ENCODE measurements at places on chromosomes 1 and 21.

DNA sequence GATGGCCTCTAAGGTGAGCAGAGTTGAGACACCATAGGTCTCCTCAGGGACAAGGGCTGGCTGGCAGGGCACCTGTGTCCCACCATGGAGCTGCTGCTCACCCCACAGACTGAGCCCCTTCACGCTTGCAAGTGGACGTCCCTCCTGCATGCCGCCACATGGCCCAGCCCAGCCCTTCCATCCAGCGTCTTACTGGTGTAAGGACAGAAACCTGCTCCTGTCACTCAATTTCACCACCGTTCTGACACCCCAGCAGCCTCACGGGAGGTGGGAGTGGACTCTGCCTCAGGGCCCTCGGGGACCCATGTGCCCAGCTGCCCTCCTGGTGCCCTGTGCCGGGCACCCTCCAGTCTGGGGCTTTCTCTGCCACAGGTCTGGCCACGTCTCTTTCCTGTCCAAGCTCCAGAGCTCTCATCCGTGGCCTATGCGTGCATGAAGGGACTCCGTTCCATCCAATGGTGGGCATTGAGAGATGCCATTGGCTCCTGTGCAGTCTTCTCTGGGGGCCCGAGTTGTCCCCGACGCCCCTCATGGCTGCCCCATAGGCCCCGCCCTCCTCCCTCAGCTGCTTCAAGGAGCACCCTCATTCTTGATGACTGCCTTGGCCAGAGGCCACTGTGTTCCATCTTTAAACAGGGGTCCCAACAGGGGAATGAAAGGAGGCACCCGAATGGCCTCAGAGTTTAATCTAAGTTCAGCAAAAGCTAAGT, 42.6 kb upstream of the COL6A1 start:
- no peak for DNase-seq

GRCh38 chr21:25176637-25177412, 430.5 kb downstream of the MRPL39 start:
- no peak for DNase-seq

GRCh38 chr1:71621785-71622184, 541.0 kb upstream of the ZRANB2 start:
- DNase-seq = no peak

DNA sequence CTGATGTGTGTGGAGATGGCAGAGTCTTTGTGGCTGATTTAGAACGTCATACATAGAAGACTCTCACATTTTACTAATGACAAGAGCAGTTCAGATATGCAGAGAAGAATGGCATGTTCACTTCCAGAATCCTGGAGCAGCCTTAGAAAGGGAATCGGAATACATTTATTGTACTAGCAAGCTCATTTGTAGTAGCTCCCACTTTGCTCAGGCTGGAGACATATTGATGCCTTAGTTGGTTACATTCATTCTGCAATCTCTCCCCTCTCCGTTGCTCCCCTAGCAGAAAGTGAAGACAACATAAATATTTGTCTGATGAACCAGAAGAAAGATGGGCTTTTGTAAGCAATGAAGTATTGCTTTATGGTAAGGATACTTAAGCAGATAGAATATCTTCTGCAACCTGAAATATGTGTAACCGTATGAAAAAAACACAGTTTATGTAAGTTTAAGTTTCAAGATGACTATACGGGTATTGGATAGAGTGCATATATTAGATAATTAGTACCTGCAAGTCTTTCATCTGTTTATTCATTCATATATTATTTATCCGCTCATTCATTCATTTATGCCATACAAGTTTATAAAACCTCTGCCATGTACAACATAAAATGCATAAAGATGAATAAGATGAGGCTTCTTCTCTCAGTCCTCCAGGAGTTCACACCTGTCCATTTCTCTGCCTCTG, 135.7 kb downstream of the CNIH3 start:
- DNase-seq = no peak

- DNase-seq = no peak
Observed at GRCh38 chr1:87926921-87927320, 598.2 kb downstream of the LMO4 start.

DNA sequence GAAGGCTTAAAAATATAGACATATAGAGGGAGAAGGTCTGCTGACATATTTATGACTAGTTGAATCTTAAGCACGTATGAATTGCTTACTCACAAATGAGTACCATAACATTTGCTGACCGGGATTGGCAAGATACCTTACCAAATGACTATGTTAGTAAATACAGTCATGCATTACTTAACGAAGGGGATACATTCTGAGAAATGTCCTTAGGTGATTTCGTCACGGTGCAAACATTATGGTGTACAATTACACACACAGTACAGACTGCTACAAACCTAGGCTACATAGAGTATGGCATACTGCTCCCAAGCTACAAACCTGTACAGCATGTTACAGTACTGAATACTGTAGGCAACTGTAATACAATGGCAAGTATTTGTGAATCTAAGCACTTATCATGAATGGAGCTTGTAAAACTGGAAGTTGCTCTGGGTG, 19.4 kb upstream of the UBE2U start:
- no peak for DNase-seq

DNA sequence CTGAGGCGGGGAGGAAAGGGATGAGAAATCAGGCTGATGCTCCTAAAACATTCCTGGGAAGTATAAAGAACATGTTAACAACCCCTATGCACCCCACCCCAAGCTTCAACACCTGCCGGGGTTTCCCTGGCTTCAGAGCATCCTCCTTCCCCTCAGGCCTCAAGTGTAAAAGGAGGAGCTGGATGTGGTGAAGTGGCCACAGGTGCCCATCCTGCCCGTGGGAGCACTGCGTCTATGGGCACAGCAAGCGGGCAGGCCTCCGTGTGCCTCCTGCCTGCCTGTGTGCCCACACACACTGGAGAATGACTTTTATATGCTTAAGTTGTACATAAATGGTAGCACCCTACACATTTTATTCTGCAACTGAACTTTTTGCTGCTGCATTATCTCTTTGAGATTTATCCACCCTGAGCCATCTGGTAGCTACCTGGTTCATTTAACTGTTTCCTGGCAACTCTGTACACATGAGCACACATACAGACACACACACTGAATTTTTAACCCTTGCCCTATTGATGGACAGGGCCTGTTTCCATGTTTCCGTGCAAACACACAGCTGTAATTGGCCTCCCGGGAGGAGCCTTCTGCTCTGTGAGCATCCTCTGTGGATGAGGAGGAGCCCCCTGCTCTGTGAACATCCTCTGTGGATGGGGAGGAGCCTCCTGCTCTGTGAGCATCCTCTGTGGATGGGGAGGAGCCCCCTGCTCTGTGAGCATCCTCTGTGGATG, 13.4 kb upstream of the FTCD start:
- no peak for DNase-seq

Data from activated CD4-positive, alpha-beta T cell treated with anti-CD3 and anti-CD28 coated beads for 4 hours (primary cell).